Left ventricle myocardium inferior (tissue), 1 donor: ENCODE measurements at places on chromosomes 13 and 19. TPM values are rescaled to one million over a fixed set of nuclear protein-coding genes. Genes with fewer than 3 reads are reported as not detected.

Gene RAB11B
- total RNA-seq, result 157 TPM

Gene COL5A3
- total RNA-seq, result 8.7 TPM

Gene XPO4
- total RNA-seq, result 32.0 TPM

DNA sequence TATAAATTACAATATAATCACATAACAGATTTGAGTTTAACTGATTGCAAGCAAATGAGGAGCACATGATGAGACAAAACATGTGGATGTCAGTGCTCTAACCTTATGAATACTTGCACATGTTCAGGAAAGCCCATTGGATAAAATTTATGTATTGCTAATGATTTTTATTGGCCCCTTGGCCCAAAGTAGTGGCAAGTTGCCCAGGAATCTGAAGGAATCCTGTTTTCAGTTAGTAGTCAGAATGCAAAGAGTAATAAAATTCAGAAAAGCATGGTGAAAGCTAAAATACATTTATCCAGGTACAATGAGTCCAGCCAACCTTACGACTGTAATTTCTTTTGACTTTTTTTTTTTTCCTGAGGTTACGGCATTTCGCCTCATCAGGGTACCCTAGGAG, 1539.4 kb downstream of the EFNB2 start:
- DNase-seq, result no peak

- DNase-seq, result no peak
These were observed 118.0 kb downstream of the KDM4B start for GRCh38 chr19:5086725-5087439.

DNA sequence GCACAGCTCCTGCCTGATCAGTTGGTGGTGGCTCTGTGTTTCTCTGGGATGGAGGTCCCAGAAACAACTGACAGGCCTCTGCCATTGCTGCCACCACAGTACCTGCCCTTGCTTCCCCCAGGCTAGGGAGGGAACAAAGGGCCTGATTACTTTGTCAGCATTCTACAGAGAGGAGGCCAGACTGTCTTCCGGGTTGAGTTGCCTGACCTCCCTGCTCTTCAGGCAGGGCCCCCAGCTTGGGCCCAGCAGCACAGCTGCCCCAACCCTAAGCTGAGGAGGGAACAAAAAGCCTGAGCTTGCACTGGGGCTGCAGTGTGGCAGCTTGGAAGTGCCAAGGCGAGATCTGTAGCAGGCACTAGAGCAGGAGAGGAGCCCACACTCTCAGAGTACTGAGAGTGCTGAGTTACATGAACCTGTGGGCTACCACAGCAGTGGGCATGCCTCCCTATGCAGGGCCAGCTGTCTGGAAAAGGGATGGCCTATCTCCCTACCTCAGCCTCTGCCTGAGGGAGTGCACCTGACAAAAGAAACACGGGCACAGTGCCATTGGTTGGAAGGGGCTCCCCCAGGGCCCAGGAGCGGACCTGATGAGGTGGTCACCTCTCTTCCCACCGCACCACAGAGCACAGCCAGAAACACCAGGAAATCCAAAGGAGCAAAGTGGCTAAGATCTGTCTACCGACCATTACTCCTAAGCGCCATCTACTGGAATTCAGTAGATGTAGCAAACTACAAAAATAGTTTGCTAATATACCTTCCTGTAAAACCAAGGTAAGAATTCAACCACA, 24.4 kb downstream of the SLC25A15 start:
- DNase-seq, result no peak
